Right atrium auricular region (tissue), 2 donors: ENCODE measurements at places on chromosomes 2 and 18. TPM values are rescaled to one million over a fixed set of nuclear protein-coding genes. Genes with fewer than 3 reads are reported as not detected.

The SFTPB gene
- total RNA-seq, result 0.15 TPM

The INHBB gene
- total RNA-seq, result 0.74 TPM

The ASAP2 gene
- 13.2 TPM for total RNA-seq

The HAUS1 gene
- total RNA-seq, result 12.5 TPM
